Caco-2 (cell line): ENCODE measurements at places on chromosomes 6 and 20. TPM values are rescaled to one million over a fixed set of nuclear protein-coding genes. Genes with fewer than 3 reads are reported as not detected.
A peak's percentile ranks its signal among the peaks of the same experiment; 100 is the strongest.

The LZTS3 gene
- total RNA-seq = 4.3 and 4.5 TPM in 2 replicates

GRCh38 chr6:130600880-130601341, 226.3 kb upstream of the SMLR1 start:
- no peaks in the 10 kb centered on the region for H3K4me1 ChIP-seq
- H3K4me3 ChIP-seq = no peak overlapping the region
- no peaks in the 10 kb centered on the region for H3K27me3 ChIP-seq
- no peak overlapping the region for H3K27ac ChIP-seq
- no peaks in the 10 kb centered on the region for H3K36me3 ChIP-seq

GRCh38 chr6:13412639-13413465, 74.5 kb downstream of the GFOD1 start:
- H3K4me1 ChIP-seq = no peaks in the 10 kb centered on the region
- no peak overlapping the region for H3K27ac ChIP-seq
- no peak overlapping the region for H3K4me3 ChIP-seq
- no peaks in the 10 kb centered on the region for H3K27me3 ChIP-seq
- DNase-seq = no peak
- no peaks in the 10 kb centered on the region for H3K36me3 ChIP-seq

- DNase-seq = no peak
- no peaks in the 10 kb centered on the region for H3K4me1 ChIP-seq
- H3K27me3 ChIP-seq = no peaks in the 10 kb centered on the region
- H3K27ac ChIP-seq = no peak overlapping the region
- no peaks in the 10 kb centered on the region for H3K36me3 ChIP-seq
These were observed 105.3 kb upstream of the KHDRBS2 start for GRCh38 chr6:62391358-62391757.

The UNC5CL gene
- 4.5 and 5.5 TPM in 2 replicates for total RNA-seq

DNA sequence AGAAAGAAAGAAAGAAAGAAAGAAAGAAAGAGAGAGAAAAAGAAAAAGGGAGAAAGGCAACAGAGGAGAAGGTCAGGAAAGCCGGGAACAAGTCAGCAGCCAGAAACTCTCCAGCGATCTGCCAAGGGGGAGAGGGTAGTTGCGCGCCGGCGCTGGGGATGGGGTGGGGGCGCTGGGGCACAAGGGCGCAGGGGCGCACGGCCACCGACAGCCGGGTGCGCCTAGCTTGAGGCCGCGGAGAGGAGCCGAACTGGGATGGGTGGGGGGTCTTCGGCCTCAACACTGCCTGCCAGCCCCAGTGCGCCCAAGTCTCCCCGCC, 533 bp upstream of the RSPO3 start:
- H3K36me3 ChIP-seq = no peaks in the 10 kb centered on the region
- peak overlapping the region; percentile 38 for H3K27ac ChIP-seq
- H3K4me3 ChIP-seq = no peak overlapping the region
- H3K4me1 ChIP-seq = 0 out of 2 replicates have a peak, but pooled peaks cover 10% of the 10 kb centered on the region
- no peak for DNase-seq

DNA sequence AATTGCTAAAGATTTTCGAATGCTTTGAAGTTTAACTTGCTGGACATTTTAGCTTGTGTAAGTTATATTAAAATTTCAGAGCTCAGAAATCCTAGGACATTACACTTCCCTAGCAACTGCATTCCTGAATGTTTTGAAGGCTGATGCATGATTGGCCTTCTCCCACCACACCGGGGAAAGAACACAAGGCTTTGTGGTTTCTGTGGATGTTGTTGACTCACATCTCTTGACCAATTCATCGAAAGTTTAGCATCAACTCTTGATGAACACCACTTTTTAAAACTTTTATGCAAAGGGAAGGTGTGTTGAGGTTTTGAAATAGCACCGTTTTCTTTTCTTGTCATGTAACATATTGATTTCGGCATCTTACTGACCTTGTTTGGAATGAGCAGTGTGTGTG, 81.1 kb downstream of the RIMS1 start:
- H3K36me3 ChIP-seq = no peaks in the 10 kb centered on the region
- no peaks in the 10 kb centered on the region for H3K4me1 ChIP-seq
- no peak overlapping the region for H3K27ac ChIP-seq
- H3K27me3 ChIP-seq = no peaks in the 10 kb centered on the region

GRCh38 chr6:166580076-166581050, 6.1 kb downstream of the RAMACL start:
- DNase-seq = no peak
- no peaks in the 10 kb centered on the region for H3K36me3 ChIP-seq
- H3K27me3 ChIP-seq = no peaks in the 10 kb centered on the region
- H3K4me3 ChIP-seq = no peak overlapping the region

DNA sequence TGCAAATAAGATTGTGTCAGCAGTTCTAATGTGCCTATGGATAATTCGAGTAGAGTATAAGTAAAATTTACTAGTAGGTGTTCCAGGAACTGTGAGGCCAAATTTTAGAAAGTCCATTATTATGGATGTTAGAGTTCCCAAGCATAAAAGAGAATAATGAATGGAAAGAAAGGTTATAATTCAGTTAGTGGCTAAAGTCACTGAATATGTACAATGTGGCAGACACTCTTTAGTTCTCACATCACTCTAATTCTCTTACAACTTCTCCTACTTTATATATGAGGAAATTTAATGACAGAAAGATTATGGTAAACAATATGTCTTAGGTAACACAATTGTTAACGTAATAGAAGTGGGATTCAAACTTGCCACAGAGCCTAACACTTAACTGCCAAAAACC, 75.3 kb downstream of the EYS start:
- H3K27ac ChIP-seq = no peak overlapping the region
- H3K4me3 ChIP-seq = no peak overlapping the region
- no peaks in the 10 kb centered on the region for H3K27me3 ChIP-seq
- H3K4me1 ChIP-seq = no peaks in the 10 kb centered on the region
- no peak for DNase-seq

- H3K4me1 ChIP-seq = no peaks in the 10 kb centered on the region
- H3K36me3 ChIP-seq = no peaks in the 10 kb centered on the region
- peak; percentile 74 for DNase-seq
- H3K4me3 ChIP-seq = no peak overlapping the region
These were observed 33.6 kb downstream of the APCDD1L start for GRCh38 chr20:58481481-58482021.

DNA sequence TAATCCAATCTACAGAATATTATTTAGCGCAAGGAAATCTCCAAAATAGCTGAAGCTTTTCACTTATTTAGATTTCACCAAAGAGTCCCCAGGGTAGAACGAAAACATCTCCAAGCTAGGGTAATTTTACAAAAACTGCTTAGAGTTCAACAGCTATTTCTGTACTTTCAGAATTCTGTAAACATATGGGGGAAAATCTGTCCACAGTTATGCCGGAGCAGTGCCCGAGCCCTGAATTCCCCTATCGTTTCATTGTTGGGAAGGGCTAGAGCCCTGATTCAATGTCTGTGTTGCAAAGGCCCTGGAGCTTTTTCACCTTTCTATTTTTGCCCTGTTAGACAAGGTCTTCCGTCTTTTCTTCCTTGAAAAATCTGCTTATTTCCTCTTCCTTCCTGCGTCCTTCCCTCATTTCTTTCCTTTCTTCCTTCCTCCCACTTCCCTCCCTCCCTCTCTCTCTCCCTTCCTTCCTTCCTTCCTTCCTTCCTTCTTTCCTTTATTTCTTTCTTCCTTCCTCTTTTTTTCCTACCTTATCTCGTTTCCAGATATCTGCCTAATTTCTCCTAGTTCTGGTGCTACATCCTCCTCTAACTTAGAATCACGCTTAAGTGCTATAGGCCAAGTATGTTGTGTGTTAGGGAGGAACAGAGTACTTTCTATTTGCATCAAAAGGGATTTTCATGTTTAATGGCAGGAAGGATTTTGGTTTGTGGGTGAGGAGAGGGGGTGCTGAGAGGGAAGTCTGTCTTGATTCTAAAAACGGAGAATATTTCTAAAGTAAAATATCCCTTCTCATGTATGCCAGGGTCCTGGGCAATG, 122.5 kb upstream of the BMP2 start:
- no peak overlapping the region for H3K4me3 ChIP-seq
- no peaks in the 10 kb centered on the region for H3K27me3 ChIP-seq
- no peaks in the 10 kb centered on the region for H3K36me3 ChIP-seq
- peaks cover 9% of the 10 kb centered on the region; the same call in 1 of the 2 replicates for H3K4me1 ChIP-seq

The SLC12A5 gene
- total RNA-seq = 0.56 and 1.9 TPM in 2 replicates

GRCh38 chr20:2330090-2330695, 34.4 kb downstream of the TGM3 start:
- H3K27me3 ChIP-seq = no peaks in the 10 kb centered on the region
- H3K36me3 ChIP-seq = no peaks in the 10 kb centered on the region
- H3K4me1 ChIP-seq = no peaks in the 10 kb centered on the region
- DNase-seq = peak; percentile 50
- H3K4me3 ChIP-seq = no peak overlapping the region

The EDN1 gene
- total RNA-seq = 13.5 and 14.0 TPM in 2 replicates

GRCh38 chr20:38115205-38115604, 49.9 kb downstream of the TGM2 start:
- H3K4me3 ChIP-seq = no peak overlapping the region
- no peaks in the 10 kb centered on the region for H3K36me3 ChIP-seq
- DNase-seq = no peak
- H3K27ac ChIP-seq = no peak overlapping the region
- peaks cover 69% of the 10 kb centered on the region for H3K4me1 ChIP-seq
- no peaks in the 10 kb centered on the region for H3K27me3 ChIP-seq

DNA sequence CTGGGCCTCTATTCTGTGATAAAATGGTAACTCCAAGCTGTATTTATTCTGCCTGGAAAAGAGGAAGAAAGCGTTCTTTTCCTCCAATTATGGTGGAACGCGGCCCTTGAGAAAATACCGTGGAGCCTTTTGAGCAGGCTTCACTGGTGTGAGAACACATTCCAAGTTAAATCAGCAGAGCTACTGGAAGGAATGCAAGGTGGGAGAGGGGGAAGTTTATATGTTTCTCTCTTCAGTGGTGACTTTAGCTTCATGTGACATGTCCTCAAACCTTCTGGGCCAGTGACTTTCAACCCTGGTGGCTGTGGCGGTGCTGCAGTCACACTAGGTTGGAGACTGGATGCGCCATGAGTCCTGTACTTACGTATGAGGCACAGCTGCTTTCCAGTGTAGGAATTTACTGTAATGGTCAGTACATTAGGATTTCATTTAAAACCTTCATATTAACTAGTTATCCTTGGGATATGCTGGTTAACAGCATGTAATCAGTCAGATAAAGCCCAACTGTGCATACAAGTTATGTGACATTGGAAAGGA, 221.7 kb downstream of the ARID1B start:
- DNase-seq = no peak
- no peak overlapping the region for H3K27ac ChIP-seq
- H3K4me3 ChIP-seq = no peak overlapping the region

The DSP gene
- 191 and 193 TPM in 2 replicates for total RNA-seq

- H3K4me3 ChIP-seq = no peak overlapping the region
- no peaks in the 10 kb centered on the region for H3K36me3 ChIP-seq
- peak; percentile 47 for DNase-seq
- H3K27ac ChIP-seq = peak overlapping the region; percentile 24
- H3K27me3 ChIP-seq = no peaks in the 10 kb centered on the region
These were observed 78.9 kb upstream of the BEND6 start for GRCh38 chr6:56875961-56876360.

- H3K36me3 ChIP-seq = no peaks in the 10 kb centered on the region
- no peak for DNase-seq
- H3K4me1 ChIP-seq = no peaks in the 10 kb centered on the region
- H3K27me3 ChIP-seq = no peaks in the 10 kb centered on the region
These were observed 92.4 kb downstream of the DLGAP4 start for GRCh38 chr20:36398515-36398914.

DNA sequence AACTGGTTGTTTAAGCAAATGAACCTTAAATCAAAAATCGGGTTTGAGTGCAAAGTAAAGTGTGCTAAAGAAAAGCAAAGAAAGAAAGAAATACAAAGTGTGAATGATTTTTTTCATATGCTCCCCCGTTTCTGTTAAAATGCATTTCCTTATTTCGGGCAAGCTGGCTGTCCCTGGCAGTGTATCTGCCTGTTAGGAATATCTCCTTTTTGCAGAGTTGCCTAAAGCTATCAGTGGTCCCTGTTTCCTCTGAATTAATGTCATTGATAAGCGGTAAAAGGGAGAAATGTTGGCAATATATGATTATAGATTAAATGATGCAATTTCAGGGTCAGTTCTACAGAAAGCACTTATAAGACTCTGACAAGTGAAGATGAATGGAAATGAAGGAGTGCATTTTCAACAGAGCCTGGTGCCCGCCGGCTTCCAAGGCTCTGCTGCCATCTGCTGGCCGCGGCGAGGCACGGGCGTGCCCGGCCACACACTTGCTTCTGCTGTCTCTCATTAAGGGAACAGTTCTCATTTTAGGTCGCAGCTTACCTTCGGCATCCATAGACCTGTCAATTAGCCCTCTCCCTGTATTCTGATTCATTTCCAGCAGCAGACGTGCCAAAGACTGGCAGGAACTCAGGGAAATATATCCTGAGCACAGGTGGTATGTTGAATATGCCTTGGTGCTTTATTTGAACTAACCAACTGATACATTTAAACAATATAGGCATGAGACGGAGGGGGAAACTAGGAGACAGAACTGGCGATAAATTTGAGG, 381.9 kb downstream of the C6orf118 start:
- H3K4me1 ChIP-seq = no peaks in the 10 kb centered on the region
- peak; percentile 76 for DNase-seq
- no peaks in the 10 kb centered on the region for H3K27me3 ChIP-seq
- H3K4me3 ChIP-seq = no peak overlapping the region
- H3K27ac ChIP-seq = no peak overlapping the region

DNA sequence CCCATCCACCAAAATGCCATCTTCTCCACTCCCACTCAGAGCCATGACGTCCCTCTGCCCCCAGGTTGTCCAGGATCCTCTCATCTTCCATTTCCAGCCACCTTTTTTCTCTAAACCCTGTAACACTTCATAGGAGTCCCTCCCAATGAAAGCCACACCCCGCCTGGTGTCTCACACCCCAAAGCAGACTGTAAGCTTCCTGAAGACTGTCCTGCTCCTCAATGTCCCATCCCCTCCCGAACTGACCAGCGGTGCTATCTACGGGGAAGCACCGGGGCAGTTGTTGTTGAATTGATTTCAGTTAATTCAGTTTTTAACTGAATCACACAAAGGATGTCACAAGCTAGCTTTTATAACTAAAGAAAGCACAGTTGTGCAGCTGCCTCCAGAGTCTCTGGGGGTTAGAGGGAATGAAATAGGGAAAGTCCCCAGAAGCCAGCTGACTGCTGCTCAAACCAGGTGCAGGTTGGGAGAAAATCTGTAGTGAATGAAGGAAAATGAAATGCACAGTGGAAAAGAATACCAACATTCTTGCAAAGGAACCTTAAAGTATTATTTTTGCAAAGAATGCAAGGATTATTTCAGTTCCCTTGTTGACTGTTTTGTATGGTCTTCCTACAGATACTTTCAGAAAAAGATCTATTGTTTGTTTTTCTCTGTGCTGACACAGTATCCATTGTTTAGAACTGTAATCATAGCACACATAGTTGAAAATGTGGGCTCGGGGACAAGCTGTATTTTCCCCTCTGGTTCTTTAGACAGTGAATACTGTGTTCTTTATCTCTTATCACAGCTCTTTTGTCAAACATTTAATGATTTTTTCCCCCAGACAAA, 222.6 kb upstream of the QKI start:
- H3K36me3 ChIP-seq = no peaks in the 10 kb centered on the region
- no peaks in the 10 kb centered on the region for H3K27me3 ChIP-seq
- no peak overlapping the region for H3K4me3 ChIP-seq
- no peak for DNase-seq

GRCh38 chr6:106886081-106886843, 88.3 kb downstream of the CD24 start:
- H3K4me3 ChIP-seq = no peak overlapping the region
- H3K27ac ChIP-seq = peak overlapping the region; percentile 83
- H3K27me3 ChIP-seq = no peaks in the 10 kb centered on the region
- H3K36me3 ChIP-seq = no peaks in the 10 kb centered on the region
- H3K4me1 ChIP-seq = peaks cover 50% of the 10 kb centered on the region

The ASIP gene
- total RNA-seq = not detected in 2 replicates
